ENCODE measurements at places on chromosomes 5 and 9.

GRCh38 chr9:120383999-120384924 is 195.7 kb downstream of the CDK5RAP2 start:
- no peak for DNase-seq

- no peak for DNase-seq
These were observed 240.2 kb upstream of the GLRA1 start for GRCh38 chr5:152164860-152165259.

DNA sequence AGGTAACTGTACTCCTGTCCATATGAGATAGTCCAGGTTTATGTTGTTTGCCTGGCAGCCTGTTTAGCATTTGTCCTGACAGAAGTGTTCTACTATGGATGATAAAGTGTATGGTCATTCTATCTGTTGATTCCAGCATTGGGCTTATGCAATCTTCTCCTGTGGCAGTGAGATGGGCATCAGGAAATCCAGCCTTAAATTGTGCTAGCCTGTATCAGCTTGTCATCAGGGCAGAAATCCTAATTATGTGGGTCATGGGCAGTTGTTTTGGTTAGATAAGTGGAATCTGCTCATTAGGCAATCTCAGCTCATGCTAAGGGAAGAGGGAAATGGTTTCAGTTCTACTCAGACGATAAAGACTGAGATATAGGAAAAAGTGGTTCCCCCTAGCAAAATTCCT is 247.4 kb upstream of the CHD1 start:
- DNase-seq, result no peak

DNA sequence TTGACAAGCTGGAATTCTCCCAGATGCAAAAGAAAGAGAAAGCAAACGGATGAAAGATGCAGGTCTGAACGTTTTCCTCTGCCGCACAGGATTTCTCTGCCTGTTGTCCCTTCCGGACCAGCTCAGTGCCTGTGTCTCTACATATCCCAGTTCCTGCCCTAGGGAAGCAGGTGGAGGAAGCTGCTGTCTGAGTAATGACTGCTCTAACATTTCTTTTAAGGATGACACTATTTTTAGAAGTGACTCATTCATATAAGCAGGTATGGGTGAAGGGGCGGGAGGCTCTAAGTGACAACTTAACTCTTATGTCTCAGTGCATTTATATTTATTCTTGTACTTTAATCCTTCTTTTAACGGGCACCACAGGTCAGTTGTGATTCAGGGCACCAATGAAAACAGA is 128.8 kb downstream of the SLC24A2 start:
- no peak for DNase-seq

DNA sequence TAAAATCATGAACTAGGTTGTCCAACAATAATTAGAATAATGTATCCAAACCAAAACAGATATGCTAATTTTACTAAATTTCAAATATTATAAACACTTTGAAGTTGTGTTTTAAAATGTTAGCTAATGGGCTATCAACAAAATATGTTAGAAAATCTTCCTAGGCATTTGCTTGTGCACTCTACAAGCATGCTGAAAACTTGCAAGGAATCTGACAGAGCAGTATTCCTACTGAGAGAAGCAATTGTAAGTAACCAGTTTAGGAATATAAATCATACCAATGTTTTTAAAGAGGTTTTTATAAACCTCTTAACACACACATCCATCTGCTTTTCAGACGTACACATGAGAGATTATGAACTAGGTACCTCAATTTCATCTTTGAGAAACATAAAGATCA is 228.4 kb upstream of the TBCA start:
- no peak for DNase-seq

DNA sequence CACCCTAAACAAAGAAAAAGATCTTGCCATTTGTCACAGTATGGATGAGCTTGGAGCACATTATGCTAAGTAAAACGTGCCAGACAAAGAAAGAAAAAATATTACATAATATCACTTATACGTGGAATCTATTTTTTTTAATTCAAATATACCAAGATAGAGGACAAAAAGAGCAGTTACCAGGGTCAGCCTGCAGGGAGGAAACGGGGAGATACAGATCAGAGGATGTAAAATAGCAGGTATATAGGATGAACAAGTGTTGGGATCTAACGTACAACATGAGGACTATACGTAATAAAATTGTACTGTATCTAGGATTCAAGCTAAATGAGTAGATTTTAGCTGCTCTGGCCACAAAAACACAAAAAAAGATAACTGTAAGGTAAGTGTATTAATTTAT is 247.5 kb downstream of the TMEM161B start:
- DNase-seq, result no peak

DNA sequence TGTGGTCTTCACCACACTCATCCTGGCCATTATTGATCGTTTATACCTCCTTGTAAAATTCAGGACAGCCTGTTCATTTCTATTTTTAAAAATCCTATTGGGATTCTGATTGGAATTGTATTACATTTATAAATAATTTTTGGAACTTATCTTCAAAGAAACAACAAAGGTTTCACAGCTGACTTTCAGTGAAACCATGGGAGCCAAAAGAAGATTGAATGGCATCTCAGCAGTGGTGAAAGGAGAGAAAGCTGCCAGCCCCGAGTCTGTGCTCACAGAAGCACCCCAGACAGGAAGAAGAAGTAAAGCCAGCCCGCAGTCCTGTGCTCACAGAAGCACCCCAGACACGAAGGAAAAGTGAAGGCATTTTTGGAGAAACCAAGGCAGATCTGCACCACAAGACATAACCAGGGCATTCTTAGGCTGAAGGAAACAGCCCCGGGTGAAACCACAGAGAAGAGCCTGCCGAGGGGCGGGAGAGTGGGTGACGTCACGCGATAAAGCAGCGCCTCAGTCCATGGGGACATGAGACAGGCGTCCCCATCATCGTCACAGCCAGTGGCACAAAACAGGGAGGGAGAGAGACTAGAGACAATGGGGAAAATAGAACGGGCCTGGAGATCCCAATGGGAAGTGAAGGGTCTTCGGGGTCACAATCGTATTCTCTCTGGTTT is 42.5 kb upstream of the SLC9A3 start:
- DNase-seq, result no peak

GRCh38 chr9:111944241-111944866 is 47.7 kb downstream of the UGCG start:
- DNase-seq, result no peak

- no peak for DNase-seq
These were observed 42.8 kb upstream of the HMHB1 start for GRCh38 chr5:143769026-143769786.

GRCh38 chr9:123657099-123657498 is 272.8 kb downstream of the DENND1A start:
- DNase-seq, result no peak

DNA sequence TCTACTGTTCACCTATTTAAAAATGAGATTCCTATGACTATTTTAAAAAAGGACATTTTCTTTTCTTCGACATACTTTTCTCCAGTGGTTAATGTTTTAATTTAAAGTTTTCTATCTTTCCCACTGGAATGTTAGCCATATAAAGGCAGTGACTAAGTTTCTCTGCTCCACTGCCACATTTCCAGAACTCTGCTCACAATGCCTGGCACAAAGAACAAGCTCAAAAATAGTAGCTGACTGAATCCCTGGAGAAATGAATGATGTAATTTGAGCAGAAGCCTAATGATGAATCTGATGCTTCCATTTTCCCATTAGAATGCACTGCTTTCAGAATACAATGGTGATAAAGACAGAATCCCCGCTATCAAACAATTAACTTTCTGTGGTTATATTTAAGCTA is 817.8 kb downstream of the MTRR start:
- no peak for DNase-seq

GRCh38 chr5:78323241-78323640 is 28.7 kb upstream of the AP3B1 start:
- no peak for DNase-seq

DNA sequence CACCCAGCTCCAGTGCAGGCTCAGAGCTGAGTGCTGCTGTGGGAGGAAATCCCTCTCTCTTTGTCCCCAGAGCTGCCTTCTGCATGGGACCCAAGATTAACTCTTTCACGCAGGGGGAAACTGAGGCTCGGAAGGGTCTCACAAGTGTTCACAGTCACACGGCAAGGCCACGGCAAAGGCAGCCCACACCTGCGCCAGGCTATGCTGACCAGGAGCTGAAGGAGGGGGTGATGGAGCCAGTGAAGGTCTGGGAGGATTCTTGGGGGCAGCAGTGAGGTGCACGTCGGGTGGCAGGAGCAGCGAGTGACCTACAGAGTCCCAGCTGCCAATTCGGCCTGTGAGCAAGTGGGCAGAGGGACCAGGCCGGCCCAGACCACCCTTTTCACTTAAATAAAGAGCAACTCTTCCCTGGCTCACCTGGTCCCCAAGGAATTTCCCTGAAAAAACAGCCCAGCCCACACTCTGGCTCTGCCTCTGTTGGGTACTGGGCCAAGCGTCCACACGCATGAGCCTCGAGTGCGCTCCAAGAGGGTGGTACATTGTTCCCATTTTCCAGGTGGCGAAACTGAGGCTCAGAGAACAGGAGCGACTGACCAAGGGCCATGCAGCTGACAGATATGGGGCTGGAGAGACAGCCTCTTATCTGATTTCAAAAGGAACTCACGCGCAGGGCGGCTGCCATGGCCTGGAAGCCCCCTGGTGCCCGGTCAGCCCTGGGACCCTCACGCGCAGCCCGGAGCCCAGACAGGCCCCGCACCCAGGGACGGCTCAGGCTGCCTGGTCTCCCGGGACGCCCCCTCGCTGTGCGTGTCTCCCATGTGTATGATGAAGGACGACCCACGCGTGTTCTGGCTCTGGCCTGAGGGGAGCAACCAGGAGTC is 28.2 kb downstream of the SARDH start:
- DNase-seq, result no peak

GRCh38 chr5:61275841-61276240 is 56.2 kb upstream of the ZSWIM6 start:
- peak; percentile 33 for DNase-seq

DNA sequence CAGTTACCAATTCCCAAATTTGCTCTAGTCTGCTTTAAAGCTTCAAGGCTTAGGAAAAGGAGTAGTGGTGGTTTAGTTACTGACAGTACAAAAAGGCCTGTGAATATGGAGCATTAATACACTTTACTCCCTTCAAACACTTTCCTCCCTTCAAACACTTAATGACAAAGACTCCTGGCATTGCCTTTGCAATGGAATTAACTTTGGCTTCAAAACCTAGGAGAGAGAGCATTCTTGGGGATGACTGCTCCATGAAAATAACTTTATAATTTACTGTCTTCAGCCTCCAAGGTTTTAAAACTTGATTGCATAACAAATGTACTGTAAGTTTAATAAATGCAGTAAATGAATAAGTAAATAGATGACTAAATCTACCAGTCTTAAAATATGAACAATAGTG is 185.6 kb downstream of the TRPM3 start:
- no peak for DNase-seq

- peak; percentile 48 for DNase-seq
These were observed 16.0 kb downstream of the TRMO start for GRCh38 chr9:97906236-97906831.

DNA sequence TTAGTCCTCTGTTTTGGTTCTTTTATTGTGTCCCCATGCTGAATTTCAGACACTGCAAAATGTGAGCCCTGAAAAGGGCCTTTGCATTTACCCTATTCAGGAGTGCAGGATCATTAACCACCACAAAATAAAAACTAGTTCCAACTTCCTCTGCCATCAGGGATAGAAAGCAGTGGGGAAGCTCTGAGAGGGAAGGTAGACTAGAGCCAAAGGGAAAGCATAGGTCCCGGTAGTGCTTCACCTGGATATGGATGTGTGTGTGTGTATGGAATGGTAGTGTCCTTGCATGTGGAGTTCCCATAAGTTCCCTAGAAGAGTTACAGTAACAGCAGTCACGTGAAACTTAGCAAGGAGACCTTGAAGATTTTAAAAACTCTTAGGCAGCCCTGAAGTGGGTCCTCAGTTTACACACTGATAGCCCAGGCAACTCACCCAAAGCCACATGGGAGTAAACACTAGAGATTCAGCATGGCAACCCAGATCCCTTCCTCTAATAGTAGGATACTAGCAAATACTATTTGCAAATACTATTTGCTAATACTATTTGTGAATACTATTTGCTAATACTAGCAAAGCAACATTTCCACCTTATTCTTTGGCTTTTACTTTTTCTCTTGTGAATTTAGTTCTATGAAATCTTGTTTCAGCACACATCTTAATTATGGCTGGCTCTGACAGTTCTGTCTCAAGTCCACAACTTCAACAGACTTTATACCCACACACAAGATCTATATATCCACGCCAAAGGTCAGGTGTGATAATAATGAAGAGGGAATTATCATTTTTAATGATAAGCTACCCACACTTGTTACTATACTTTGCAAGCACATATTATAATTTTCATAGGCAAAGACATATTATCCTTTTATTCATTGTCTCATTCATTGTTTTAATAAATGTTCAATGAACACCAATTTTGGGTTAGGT is 70.4 kb upstream of the IFNE start:
- DNase-seq, result no peak

DNA sequence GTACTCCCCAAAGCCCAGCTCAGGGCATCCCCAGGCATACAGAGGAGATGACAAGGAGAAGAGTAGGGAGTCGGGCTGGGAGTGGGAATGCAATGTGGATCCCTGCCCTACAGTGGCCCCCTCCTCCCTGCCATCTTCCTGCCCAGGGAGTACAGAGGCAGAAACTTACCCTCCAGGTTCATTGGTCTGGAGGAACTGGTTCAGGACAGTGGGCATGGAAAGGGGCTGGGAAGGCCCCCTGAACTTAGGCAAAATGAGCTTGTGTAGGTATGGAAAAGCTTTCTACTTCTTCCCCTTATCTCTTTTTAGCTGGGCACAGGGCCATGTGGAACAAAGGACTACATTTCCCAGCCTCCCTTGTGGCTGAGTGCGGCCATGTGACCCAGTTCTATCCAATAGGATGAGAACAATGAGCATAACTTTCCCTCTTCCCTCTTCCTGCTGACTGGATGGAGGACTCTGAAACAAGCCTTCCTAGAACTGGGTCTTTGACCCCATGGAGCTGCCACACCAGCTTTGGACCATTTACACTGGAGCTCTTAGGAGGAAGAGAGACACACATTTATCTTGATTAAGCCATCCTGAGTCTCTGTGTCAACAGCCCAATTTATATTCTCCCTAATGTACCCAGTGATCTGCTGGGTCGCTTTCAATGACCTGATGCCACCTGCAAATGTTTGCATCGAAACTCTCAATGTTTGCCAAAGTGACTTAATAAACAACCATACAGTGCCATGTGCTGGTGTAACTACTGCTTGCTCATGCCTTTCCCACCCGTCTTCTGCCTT is 25.0 kb upstream of the HMCN2 start:
- no peak for DNase-seq

DNA sequence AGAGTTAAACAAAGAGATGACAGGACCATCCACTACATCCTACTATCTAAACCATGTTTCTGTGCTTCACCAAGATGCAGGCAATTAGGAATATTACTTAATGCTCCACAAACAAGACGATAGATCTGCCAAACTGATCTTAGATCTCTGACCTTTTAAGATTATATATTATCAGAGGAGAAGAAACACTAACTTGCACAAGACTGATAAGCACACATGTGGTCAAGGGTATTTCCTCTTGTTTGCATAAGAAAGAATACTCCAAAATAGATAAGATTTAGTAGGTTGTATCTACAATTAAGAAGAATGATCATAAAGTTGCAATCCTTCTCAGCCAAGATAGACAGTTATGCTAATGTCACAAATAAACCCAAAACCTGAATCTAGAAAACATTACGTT is 601.0 kb upstream of the ACO1 start:
- no peak for DNase-seq
